Vagina (tissue), 2 donors: ENCODE measurements at places on chromosomes 13 and 19. TPM values are rescaled to one million over a fixed set of nuclear protein-coding genes. Genes with fewer than 3 reads are reported as not detected.

TEX29 gene
- 2.9 TPM for total RNA-seq

NKPD1 gene
- 14.0 TPM for total RNA-seq

- no peaks in the 10 kb centered on the region for H3K36me3 ChIP-seq
- no peak overlapping the region for H3K27ac ChIP-seq
- no peak for DNase-seq
- no peak overlapping the region for H3K4me3 ChIP-seq
- no peaks in the 10 kb centered on the region for H3K27me3 ChIP-seq
Observed at GRCh38 chr13:33978653-33979052, 160.7 kb downstream of the RFC3 start.

DNA sequence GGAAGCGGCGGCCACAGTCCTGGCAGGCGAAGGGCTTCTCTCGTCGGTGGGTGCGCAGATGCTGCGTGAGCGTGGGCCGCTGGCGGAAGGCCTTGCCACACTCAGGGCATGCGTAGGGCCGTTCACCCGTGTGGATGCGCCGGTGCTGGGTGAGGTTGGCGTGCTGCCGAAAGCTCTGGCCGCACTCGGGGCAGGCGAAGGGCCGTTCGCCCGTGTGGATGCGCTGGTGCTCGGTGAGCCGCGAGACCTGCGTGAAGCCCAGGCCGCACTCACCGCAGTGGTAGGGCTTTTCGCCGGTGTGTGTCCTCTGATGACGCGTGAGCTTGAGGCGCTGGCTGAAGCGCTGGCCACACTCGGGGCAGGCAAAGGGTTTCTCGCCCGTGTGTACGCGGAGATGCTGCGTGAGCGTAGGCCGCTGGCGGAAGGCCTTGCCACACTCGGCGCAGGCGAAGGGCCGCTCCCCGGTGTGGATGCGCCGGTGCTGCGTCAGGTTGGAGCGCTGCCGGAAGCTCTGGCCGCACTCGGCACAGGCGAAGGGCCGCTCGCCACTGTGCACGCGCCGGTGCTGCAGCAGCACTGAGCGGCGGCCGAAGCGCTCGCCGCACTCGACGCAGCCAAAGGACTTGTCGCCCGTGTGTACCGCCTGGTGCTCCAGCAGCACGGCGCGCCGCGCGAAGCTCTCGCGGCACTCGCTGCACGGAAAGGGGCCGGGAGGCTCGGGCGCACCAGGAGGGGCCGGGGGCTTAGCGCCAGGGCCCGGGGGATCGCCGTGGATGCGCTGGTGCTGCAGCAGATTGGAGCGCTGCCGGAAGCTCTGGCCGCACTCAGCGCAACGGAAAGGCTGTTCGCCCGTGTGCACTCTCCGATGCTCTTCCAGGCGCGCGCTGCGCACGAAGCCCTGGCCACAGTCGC is 4.0 kb upstream of the UBE2M start:
- no peak for DNase-seq
- no peaks in the 10 kb centered on the region for H3K36me3 ChIP-seq
- peak overlapping the region; percentile 43 for H3K4me3 ChIP-seq
- H3K27ac ChIP-seq, result peak overlapping the region; percentile 5
- H3K27me3 ChIP-seq, result no peaks in the 10 kb centered on the region

DNA sequence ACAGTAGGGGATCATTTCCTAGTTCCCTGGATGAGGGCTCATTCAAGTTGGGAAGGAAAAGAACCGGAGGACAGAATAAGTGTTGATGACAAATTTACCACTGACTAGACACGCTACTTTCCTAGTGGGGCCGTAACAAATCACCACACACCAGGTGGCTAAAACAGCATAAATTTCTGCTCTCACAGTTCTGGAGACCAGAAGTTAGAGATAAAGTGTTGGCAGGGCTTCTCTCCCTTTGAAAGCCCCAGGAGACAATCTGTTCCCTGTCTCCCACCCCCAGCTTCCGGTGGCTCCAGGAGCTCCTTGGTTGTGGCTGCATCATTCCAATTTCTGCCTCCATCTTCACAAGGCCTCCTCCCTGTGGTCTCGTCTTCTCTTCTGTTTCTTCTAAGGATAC is 65.4 kb upstream of the ARGLU1 start:
- no peaks in the 10 kb centered on the region for H3K36me3 ChIP-seq
- no peak overlapping the region for H3K27ac ChIP-seq
- H3K4me3 ChIP-seq, result no peak overlapping the region
- H3K4me1 ChIP-seq, result peaks cover 13% of the 10 kb centered on the region
- H3K27me3 ChIP-seq, result no peaks in the 10 kb centered on the region

- no peaks in the 10 kb centered on the region for H3K36me3 ChIP-seq
- H3K27me3 ChIP-seq, result no peaks in the 10 kb centered on the region
- no peak overlapping the region for H3K27ac ChIP-seq
- H3K4me3 ChIP-seq, result no peak overlapping the region
- H3K4me1 ChIP-seq, result no peaks in the 10 kb centered on the region
- DNase-seq, result no peak
Observed at GRCh38 chr13:68152414-68152813, 922.3 kb upstream of the PCDH9 start.

GRCh38 chr13:112452380-112453206 is 76.4 kb downstream of the SPACA7 start:
- DNase-seq, result peak; percentile 58
- H3K27ac ChIP-seq, result no peak overlapping the region
- H3K27me3 ChIP-seq, result no peaks in the 10 kb centered on the region
- no peaks in the 10 kb centered on the region for H3K4me1 ChIP-seq
- no peak overlapping the region for H3K4me3 ChIP-seq
